ENCODE measurements at places on chromosomes 4 and X.

- DNase-seq: no peak
These were observed 344.2 kb downstream of the CBLL2 start for GRCh38 chrX:22616867-22617266.

- no peak for DNase-seq
These were observed 522.8 kb downstream of the GLUD2 start for GRCh38 chrX:121570072-121570841.

DNA sequence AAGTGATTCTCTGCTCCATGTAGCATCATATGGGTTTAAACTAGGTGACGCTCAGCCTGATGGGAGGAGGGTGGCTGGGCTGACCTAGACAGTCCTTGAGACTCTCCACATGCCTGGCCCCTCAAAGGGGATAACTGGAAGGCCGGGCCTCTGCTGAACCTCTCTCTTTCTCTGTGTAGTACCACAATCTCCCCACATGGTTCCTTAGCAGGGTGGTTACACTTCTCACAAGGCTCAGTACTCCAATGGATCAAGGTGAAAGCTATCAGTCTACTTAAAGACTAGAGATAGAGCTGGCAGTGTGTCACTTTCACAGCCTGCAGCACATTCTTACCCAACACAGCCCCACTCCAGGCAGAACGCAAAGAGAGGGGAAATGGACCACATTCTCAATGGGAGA lies 80.4 kb downstream of the LDB2 start:
- DNase-seq: no peak

- DNase-seq: no peak
These were observed 231.4 kb downstream of the PRDM5 start for GRCh38 chr4:120691106-120691505.

DNA sequence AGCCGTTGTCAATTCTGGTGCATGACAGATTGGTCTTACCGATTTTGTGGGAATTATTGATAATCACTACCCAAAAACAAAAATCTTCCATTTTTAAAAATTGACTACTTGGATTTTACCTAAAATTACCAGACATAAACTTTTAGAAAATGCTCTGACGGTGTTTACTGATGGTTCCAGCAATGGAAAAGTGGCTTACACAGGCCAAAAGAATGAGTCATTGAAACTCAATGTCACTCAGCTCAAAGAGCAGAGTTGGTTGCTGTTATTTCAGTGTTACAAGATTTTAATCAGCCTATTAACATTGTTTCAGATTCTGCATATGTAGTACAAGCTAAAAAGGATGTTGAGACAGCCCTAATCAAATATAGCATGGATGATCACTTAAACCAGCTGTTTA lies 23.0 kb upstream of the UGT2B17 start:
- DNase-seq: no peak

- no peak for DNase-seq
These were observed 98.4 kb downstream of the AREG start for GRCh38 chr4:74543231-74543781.

DNA sequence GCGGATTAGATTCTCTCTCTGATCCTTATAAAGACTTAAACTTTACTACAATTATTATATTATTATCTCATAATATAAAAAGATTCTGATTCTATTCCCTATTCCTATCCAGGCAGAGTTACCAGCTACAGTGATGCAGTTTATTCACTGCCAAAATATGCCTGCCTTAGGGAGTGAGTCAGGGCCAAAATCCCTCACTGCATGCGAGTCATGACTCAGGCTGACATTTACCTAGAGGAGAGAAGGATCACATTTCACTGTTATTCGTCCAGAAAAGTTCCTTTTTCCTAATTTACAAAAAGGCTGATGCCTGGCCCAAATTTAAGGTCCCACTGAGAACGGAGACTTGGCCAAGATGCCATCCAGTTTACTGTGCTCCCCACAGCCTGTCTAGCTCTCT lies 168.5 kb upstream of the LDB2 start:
- no peak for DNase-seq

- DNase-seq: no peak
These were observed 14.5 kb downstream of the AFP start for GRCh38 chr4:73450398-73451004.

- no peak for DNase-seq
These were observed 7.3 kb upstream of the DAPP1 start for GRCh38 chr4:99809326-99809725.

DNA sequence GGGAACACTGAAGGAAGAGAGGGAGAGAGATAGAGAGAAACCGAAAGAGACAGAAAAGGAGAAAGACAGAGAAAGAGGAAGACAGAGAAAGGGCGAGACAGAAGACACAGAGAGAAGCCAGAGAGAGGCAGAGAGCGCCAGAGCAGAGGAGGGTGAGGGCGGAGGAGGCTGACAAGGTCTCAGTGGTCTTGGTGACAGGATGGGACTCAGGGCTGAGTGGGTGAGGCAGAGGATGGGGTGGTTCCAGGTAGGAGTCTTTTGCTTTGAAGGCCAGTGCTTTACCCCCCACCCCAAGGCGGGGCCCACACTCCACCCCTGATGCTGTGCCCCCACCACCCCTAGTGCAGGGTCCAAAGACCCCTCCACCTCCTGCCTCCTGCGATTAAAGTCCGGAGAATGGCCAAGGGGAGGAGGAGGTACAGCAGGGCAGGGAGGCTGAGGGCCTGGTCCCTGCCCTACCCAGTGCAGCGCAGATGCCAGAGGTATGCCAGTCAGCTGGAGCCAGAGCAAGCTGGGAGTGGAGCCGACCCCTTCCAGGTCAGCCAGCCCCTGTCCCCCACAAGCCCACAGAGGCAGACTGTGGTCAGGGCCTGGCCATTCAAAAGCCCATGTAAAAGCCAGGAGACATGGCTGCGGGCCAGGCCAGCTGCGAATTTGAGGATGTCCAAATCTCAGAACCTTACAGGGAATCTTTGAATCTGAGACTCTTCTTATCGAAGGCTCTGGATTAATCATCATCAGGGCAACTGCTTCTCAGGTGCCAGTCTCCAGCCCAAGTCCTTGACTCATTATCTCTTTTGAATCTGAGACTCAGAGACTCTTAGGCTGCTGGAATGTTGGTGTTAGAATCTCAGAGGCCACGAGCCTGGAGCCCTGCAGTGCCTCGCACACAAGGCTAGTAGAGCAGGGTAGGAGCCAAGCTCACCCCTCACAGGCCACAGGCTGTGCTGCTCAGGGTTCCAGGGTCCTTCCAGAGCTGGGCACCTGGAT lies 758 bp downstream of the IQSEC2 start:
- no peak for DNase-seq

- no peak for DNase-seq
These were observed 102.0 kb upstream of the LEF1 start for GRCh38 chr4:108270466-108271450.

DNA sequence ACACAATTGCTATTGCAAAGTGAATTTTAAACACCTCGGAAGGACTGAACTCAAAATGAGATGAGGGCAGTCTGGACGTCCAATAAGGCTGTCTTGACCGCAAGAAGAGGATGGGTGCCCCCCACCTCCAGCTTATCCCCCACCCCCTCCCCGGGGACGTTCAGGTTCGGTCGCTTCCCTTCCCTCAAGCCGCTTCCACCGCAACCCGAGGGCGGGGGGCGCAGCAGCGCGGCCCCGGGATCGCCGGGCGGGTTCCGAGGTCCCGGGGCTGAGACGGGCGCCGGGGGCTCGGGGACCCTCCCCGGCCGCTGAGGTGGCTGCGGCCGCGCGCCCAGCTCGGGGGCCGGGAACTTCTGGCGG lies 480 bp downstream of the USP46 start:
- DNase-seq: no peak

- DNase-seq: no peak
These were observed 27.5 kb downstream of the CASK start for GRCh38 chrX:41895826-41896225.

DNA sequence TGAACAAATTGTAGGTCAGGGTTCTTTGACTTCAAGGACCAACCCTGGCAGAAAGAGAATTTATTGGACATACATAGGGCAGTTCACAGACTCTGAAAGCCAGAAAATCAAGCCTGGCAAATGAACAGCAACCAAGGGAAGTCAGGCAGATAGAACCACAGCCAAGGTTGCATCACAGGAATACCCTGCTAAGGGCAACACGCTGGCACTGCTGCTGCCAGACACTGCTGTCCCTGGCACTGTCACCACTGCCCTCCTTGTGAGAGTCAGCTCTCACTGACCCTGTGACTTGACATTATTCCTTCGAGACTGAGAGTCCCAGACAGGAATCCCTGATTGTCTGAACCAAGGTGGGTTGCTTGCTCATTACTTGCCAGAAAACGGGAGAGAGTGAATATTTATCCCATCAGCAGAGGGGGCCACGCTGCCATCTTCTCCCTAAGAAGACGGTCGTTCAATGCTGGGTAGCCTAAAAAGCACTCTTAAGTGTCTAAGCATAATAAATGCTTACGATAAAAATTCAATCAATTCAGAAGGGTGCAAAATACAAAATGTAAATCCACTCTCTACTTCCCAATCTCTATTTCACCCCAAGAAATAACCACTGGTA lies 23.2 kb upstream of the PTTG2 start:
- DNase-seq: no peak

- no peak for DNase-seq
These were observed 12.5 kb downstream of the SH2D1A start for GRCh38 chrX:124358800-124359383.

- no peak for DNase-seq
These were observed 174.0 kb downstream of the NPFFR2 start for GRCh38 chr4:72205831-72206230.

DNA sequence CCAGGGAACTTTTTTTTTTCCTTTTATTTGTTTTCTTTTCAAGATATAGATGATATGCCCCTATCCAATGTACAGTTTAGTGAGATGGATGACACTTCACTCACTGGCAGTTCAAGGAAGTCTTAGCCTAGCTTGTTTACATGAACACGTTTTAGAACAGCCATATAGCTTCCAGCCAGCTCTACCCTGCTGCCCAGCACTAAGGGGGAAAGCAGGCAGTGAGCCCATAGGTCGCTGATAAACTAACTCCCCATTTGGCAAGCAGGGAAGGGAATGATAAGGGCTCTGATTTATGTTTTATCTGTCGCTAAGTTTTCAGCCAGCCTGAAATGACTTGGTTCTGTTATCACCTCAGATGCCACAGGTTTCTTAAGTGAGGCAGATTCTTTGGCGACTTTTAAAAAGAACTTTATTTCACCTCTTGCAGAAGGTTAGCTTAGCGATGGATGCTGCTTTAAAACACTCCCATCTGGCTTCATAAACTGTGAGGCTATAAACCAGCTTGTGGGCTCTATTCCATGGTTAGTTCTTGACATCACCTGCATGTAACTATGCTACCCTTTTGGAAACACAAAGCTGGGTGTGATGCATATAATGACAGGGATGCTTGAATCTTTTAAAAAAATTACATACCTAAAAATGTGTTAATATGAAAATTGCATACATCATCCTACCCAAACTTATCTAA lies 348.4 kb downstream of the FBXO8 start:
- DNase-seq: no peak

DNA sequence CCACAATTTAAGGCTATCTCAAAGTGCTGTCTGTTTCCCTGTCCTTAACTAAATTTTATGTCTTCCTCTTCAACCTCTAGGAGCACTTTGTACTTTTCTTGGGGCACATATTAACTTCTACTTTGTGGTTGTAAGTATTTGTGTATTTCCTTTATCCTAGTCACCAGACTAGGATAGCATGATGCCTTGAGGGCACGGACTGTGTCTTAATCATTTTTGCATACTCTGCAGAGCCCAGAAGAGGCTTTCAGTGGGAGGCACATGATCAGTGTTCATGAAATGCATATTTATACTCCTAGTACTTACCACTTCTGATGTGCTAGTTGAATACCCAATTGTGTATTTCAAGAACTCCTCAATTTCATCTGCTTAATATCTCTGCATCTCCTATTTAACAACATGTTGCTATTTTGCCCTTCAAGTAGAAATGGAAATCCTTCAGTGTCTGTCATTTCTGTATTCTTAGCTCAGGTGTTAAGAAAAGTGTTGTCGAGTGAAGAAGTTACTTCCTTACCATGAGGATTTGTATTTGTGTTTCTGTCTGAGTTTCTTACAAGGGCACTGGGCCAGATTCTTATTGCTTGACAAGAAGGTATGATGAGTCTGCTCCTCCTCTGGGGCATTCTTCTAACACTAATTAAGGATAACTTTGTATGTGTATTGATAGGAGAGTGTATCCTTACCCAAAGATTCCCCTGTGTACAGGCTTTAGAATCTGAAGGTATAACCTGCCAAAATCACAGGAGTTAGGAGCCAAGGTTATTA lies 28.3 kb upstream of the PGRMC2 start:
- DNase-seq: no peak

DNA sequence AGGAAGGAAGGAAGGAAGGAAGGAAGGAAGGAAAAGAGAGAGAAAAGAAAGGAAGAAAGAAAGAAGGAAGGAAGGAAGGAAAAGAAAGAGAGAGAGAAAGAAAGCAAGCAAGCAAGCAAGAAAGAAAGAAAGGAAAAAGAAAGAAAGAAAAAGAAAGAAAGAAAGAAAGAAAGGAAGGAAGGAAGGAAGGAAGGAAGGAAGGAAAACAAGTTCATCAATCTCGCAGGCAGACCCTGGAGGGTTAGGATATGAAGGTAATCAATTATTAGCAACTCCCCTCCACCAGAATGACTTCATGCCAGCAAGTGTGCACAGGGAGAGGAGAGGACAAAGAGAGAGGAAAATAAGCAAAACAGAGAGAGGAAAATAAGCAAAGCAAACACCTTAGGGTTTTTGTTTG lies 80.2 kb downstream of the MTNR1A start:
- DNase-seq: no peak

GRCh38 chr4:97912156-97912555 lies 231.1 kb downstream of the STPG2 start:
- no peak for DNase-seq

DNA sequence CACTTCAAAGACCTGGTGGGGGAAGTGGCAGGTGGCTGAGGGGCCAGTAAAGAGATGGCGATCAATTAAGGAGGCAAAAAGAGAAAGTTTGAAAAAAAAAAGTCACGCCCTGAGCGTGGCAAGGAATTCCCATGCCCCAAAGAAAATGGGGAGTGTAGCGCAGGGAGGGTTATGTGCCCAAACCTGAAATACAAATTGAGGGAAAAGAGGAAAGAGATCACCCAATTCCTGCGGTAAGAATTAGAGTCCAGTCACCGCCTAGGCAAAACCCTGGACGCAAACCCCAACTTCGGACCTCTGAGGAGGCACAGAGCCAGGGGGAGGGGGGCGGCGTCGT lies 595 bp downstream of the ENOX2 start:
- DNase-seq: no peak

Data from stimulated activated CD8-positive, alpha-beta memory T cell treated with anti-CD3 and anti-CD28 coated beads, Interleukin-4, amount 100 ng/mL, for 4 hours (primary cell).